Brain pericyte (primary cell): ENCODE measurements at places on chromosomes 6 and 20.

- DNase-seq: no peak
Measured at GRCh38 chr6:140253096-140253495, 878.6 kb upstream of the CITED2 start.

DNA sequence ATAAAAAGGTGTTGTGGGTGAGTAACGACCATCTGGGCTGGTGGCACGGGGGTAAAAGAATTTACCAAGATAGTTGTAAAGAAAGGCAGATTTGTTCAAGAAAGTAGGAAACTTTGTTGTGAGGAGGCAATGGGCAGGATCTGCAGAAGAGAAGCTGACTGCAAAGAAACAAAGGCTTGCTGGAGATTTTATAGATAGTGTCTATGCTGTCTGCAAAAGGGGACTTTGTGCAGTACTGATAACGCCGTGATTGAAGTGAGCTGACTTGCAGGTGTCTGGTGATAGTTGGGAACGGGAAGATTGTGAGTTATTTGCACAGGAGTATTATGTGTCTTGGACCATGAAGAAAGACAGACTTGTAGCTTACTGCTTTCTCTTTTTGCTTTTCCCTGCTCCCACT is 36.8 kb upstream of the GSTA3 start:
- no peak for DNase-seq

- DNase-seq: no peak
Measured at GRCh38 chr6:91879386-91879995, 1292.6 kb upstream of the MAP3K7 start.

DNA sequence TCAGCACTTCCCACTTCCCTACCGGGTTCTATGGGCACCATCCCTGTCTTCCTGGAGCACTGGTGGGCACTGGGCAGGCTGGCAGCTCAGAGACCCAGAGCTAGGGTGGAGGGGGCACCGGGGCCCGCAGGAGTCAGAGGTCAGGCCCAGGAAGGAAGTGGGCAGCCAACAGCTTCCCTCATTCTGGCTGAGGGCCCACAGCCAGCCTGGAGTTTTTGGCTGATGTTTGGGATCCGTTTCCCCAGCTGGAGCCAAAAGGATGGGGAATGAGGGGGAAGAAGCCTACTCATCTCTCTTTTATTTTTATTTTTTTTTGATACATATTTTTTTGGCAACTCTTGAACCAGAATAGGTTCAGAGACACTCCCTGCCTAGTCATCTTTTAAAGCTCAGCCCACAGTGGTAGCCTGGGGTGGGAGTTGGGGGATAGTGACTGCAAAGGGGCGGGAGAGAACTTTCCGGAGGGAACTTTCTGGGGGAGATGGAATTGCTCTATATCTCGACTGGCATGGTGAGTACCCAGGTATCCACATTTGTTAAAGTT is 54.2 kb upstream of the MLN start:
- DNase-seq: no peak
